ENCODE measurements at places on chromosomes 12 and 14.

DNA sequence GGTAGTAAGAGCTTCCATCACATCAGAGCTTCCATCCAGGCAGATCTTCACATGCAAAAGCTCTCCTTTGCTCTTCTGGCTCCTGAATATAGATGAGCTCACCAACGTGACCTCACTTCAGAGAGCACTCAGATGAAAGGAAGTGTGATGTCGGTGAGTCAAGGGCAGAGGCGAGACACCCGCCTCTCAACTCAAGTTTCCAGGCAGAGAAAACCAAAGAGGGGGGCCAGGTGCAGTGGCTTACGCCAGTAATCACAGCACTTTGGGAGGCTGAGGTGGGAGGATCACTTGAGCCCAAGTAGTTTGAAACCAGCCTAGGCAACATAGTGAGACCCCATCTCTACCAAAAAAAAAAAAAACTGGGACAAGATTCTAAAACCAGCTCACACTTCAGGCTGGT lies 126.9 kb downstream of the DUSP6 start:
- no peak for DNase-seq

GRCh38 chr12:107557026-107557425 lies 128.6 kb upstream of the PWP1 start:
- DNase-seq = no peak

DNA sequence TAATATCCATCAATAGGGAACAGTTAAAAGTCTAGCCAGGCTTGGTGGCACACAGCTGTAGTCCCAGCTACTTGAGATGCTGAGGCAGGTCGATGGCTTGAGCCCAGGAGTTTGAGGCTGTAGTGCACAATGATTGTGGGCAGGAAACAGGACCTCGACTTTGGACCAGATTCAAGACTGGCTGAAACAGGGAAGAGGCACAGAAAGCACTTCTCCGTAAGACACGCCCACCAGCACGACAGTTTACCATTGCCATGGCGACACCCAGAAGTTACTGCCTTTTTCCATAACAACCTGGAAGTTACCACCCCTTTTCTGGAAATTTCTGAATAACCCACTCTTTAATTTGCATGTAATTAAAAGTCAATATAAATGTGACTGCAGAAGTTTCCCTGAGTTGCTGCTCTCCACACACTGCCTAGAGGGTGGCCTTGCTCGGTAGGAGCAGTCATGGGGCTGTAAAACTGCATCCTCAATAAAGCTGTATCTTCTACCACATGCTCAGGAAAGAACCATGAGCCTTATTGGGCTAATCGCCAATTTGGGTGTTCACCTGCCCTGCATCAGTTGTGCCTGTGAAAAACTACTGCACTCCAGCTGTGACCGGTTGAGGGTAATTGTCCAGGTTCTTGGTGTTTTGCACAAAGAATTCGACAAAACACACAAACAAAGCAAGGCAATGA lies 4.6 kb upstream of the LRRC23 start:
- peak; percentile 68 for DNase-seq

DNA sequence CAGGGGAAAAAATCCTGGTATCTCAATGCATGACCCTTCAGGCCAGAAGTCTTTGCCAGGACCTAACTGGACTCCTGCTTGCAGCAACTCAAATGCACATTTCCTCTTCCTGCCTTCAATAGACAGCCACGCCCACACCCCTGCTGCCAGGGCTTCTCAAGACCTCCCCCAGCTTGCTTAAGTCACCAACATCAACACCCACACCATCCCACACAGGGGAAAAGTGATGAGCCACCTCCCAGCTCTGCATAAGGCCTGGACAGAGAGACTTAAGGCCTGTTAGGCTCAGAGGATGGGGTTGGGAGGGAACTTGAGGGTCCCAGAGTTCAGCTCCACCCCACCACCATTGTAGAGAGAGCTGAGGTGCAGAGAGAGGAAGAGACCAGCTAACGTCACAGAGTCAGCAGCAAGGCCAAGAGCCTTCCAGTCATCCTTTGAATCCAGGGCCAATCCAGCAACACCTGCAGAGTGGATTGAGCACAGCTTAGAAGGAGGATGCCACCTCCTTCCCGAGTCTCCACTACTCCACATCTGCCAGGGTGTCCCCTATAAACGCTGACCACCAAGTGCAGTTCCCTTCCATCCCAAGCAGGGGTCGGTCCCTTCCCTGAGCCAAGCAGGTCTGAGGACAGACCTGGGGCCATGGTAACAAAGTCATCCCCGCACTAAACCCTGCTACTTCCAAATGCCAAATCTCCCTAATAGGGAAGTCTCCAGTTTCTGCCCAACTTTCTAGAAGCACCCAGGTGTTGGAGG lies 50.0 kb downstream of the KDM2B start:
- DNase-seq = no peak

Measured in NCI-H1048 (cell line).